Activated T-cell treated with anti-CD3 and anti-CD28 coated beads for 1 hour (primary cell): ENCODE measurements at places on chromosomes 13 and 19.

GRCh38 chr19:49631014-49631588 is 8.8 kb downstream of the RRAS start:
- DNase-seq: no peak

GRCh38 chr13:47114030-47114429 is 217.2 kb upstream of the HTR2A start:
- no peak for DNase-seq

DNA sequence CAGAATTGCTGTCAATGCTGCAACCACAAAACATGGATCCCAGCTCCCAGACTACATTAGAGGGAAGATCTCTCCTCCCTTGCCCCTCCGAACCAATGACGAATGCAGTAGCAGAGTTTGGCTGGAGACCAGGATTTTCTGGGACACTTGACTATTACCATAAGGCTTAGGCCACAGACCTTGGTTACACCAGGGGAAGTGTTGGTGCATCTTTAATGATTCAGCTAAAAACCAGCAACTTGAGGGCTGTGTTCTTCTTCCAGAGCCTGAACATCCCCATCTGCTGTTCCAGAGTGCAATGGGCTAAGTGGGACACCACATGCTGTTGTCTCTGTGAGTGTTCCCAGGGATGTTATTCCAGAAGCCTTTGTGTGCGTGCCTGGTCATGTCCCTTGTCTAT is 528.2 kb downstream of the LMO7 start:
- DNase-seq: no peak

DNA sequence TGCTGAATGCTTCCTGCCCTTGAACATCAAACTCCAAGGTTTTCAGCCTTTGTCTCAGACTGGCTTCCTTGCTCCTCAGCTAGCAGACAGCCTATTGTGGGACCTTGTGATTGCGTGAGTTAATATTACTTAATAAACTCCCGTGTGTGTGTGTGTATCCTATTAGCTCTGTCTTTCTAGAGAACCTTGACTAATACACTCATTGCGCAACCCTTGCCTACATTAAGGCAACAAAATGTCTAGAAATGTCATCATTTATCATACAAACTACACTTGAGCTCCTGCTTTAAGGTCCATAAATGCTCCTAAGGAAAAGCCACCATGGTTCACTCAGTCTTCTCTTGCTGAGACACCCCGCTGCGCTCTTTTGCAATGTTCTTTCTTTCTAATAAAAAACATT is 2861.0 kb downstream of the PCDH9 start:
- no peak for DNase-seq

GRCh38 chr13:112851107-112852038 is 117.6 kb upstream of the MCF2L start:
- DNase-seq: no peak

GRCh38 chr19:19261350-19262189 is 11.5 kb downstream of the TM6SF2 start:
- DNase-seq: no peak

- DNase-seq: peak; percentile 70
Observed at GRCh38 chr19:14369399-14370168, 11.7 kb upstream of the ADGRE5 start.

DNA sequence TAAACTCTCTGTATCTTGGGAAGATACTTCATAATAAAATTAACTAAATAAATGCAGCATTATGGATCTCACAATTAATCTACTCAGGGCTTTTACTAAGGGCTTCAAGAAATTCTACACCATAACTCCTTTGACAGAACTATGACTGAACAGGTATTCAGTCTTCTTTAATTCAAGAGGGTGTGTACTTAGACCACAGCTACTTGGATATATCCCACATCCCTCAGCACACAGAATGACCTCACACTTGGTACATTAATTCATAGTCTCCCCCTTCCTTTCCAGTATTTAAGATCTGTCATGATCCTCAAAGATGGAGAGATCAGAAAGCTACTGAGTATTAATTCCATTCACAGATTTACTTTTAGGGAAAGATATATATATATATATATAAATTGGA is 11.6 kb downstream of the DIAPH3 start:
- no peak for DNase-seq

GRCh38 chr19:42069619-42070351 is at the start of gene GRIK5:
TSS of gene GRIK5 (minus strand) at chr19:42070206. CDS start at chr19:42065770, 4,436 bp downstream.
- no peak for DNase-seq

DNA sequence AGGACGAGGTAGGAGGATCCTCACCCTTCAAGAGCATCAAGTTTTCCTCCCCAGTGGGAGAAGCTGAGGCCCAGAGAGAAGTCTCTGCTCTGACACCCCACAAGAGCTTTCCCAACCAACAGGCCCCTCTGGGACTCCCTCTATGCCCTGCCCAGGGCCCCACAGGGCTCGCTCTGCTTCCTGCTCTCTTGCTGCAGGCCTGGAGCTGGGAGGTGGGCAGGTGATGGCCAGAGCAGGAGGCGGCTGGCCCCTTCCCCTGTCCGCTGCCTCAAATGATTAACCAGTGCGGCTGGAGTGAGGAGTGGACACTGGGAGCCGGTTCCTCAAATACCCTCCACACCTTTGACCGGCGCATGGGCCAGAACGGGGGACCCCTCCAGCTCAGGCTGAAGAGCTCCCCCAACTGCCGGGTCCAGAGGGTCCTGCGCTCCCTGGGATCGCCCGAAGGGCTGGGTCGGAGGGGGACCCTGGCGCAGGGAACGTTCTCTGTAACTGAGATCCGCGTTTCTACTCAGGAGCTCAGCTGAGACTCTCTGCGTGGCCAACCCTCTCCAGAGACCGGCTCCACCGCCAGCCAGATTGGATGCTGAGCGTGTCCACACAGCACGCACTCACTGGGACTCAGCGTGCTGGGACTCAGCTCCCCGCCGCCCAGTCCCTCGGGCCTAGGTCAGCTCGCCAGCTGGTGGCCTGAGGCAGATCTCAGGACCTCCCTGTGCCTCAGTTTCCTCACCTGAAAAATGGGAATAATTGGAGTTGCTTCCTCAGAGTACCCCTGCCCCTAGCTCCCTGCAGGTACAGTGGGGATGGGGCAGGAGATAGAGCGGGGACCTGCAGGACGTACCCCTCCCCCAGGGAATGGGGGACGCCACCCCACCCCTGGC is 6.7 kb upstream of the ONECUT3 start:
- no peak for DNase-seq

- no peak for DNase-seq
Observed at GRCh38 chr19:29214411-29214810, 1.5 kb upstream of the UQCRFS1 start.

GRCh38 chr13:37685206-37685605 is 86.6 kb upstream of the POSTN start:
- no peak for DNase-seq

DNA sequence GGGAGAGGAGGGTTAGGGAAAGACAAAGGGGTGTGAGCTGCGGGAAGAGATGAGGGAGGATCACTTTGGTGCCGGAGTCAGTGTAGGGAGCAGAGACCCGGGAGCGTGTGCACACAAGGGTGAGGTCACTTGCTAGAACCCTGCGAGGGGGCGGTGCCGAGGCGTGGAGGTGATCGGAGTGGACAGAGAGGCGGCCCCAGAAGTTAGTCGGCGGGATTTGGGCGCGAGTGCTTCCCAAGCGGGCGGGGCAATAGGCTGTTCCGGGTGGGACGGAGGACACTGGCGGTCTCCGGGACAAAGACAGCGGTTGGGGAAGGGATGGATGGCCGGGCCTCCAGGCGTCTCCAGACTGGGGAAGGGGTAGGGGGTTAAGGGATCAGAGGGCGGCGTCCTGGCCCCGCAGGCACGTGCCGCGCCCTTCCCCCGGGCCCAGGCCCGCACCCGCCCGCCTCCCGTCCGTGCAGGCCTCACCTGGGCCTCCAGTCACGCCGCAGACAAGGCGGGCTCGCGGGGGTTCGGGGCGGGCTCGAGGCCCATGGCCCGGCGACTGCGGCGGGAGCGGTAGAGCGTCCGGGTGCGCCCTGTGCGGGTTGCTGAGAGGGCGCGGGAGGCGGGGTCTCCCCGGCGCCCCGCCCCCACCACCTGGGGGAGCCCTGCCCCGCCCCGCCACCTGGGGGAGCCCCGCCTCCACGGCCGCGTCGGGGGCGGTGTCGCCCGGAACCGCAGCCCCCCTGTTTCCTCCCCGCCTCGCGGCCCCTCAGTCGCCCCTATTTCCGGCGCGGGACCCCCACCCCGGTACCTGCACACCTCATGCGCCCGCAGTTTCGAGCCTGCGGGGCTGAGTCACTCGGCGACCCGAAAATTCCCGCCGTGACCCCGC is at the start of gene LPAR2:
Gene LPAR2, minus strand, starts transcription at position 600 of the 880 bp plus-strand sequence. CDS start 945 bp downstream, outside the sequence.
- DNase-seq: peak; percentile 78

DNA sequence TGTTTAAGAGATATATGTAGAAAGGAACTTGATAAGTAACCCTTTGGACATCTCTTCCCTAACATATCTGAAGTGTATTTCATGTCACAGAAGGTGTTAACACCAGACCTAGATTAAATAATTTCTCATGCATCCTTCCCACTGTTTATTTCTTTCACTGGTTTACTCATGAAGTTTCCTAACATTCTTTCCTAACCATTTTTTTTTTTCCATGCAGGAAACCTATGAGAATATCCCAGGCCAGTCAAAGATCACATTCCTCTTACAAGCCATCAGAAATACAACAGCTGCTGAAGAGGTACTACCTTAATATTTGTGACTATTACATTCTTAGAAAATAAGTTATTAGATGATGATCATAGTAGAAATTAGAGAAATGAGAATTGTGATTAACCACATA is 28.8 kb downstream of the IPO5 start:
- DNase-seq: no peak

GRCh38 chr19:40588110-40588854 is 11.6 kb downstream of the SHKBP1 start:
- DNase-seq: no peak

GRCh38 chr19:14073925-14074838 is 1.6 kb downstream of the MISP3 start:
- DNase-seq: no peak

GRCh38 chr13:92303428-92303827 is 905.0 kb downstream of the GPC5 start:
- no peak for DNase-seq

- DNase-seq: no peak
Observed at GRCh38 chr19:342801-343421, 1.7 kb downstream of the MIER2 start.

DNA sequence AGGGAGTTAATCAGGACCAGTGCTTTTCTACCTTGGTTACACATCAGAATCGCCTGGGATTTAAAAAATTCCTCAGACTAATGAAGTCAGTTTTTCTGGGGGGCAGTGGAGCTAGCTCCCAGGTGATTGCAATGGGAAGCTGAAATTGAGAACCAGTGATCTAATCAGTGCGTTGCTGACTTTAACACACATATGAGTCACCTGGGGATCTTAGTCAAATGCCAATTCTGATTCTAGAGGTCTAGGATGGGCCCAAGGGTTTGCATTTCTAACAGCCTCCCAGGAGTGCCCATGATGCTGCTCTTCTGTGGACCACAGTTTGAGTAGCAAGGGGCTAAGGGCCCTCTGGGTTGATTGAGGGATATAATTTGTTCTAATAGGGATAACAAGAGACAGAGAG is 54.5 kb downstream of the KL start:
- DNase-seq: no peak

DNA sequence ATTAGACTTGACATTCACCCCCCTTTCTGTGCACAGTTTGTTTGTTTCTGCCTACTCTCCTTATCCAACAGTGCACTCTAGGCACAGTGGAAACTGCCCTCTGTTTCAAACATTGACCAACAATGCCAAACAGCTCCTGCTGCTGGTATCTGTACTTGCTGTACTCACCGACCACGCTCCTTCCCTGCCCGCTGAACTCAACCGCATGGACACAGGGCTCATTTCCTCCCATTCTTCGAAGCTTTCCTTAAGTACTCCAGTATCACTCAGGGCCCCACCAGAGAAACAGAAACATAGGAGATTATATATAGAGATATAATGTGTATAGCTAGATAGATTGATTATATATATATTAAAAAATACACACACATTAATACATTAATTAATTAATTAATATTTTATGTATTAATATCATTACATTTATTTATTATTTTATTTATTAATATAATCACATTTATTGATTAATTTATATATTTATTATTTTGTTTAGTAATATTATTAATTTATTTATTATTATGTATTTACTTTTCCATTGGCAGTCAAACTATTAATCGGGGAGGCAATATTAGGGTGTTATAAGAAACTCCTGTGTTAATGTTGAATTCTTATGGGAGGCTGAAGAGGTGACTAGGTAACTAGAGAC is 1528.2 kb downstream of the EFNB2 start:
- DNase-seq: no peak

DNA sequence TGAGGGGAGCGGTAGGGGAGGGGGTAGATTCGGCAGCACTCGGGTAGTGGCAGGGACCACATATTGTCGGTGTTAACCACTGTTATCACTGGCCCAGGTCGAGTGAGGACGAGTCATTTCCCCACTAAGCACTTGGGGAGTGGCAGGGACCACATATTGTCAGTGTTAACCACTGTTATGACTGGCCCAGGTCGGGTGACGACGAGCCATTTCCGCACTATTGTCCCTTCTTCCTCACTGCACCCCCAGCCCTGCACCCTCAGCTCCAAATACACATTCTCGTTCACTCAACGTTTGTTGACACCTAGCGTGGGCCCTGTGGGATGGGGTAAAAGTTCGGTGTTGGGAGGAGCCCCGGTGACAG is 467 bp upstream of the CLN5 start:
- peak; percentile 47 for DNase-seq

- no peak for DNase-seq
Observed at GRCh38 chr13:99959540-99960230, 11.9 kb downstream of the ZIC5 start.

GRCh38 chr13:68666774-68667397 is 1436.8 kb upstream of the PCDH9 start:
- DNase-seq: no peak

DNA sequence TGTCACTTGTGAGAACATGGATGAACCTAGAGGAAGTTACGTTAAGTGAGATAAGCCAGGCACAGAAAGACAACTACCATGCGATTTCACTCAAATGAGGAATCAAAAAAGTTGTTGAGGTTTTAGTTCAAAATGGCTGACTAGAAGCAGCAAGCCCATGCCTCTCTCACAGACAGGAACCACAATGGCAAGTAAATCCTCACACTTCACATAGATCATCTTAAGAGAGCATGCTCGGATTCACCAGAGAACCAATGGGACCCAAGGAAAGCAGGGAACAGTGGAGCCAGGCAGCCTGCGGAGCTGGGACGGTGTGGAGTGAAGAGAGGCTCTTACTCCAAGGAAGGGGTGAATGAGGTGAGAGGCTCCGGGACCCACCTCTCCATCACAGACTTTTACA is 581.0 kb downstream of the UQCRFS1 start:
- DNase-seq: no peak

- DNase-seq: no peak
Observed at GRCh38 chr13:52034616-52035226, 10.2 kb downstream of the UTP14C start.

GRCh38 chr19:5046339-5047039 is 77.6 kb downstream of the KDM4B start:
- DNase-seq: no peak

DNA sequence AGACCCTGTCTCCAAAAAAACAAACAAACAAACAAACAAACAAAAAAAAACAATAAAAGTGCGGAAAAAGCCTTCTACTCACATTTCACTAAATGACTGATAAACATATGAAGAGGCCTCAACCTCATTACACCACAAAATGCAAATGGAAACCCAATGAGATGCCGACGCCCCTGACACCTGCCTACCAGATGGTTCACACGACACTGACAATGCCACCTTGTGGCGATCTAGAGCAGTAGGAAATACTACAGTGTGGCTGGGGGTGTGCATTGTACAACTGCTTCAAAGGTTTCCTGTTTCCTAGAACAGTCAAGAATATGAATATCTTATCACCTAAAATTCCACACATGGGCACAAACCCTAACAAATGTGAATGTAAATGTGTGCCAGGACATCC is 14.0 kb downstream of the SCGB2B2 start:
- DNase-seq: peak; percentile 25

GRCh38 chr19:582497-583197 is 7.0 kb upstream of the HCN2 start:
- DNase-seq: no peak
